A549 treated with RU486 at 1 μM for 4 hours (cell line): ENCODE measurements at places on chromosomes 16 and 17. TPM values are rescaled to one million over a fixed set of nuclear protein-coding genes. Genes with fewer than 3 reads are reported as not detected.

SLC35G6 gene
- not detected in 5 replicates for total RNA-seq

OR1A2 gene
- total RNA-seq: not detected in 5 replicates

CA4 gene
- 0.22 to 0.41 TPM in 2 of 5 replicates, not detected in the others for total RNA-seq

MMP15 gene
- total RNA-seq: 14.1 to 22.2 TPM (median 20.4 TPM) in 5 replicates
